Cortex of kidney (tissue), 1 donor: ENCODE measurements at places on chromosomes 11 and 22.

- no peak for DNase-seq
Measured at GRCh38 chr11:95698676-95699557, 90.7 kb downstream of the FAM76B start.

DNA sequence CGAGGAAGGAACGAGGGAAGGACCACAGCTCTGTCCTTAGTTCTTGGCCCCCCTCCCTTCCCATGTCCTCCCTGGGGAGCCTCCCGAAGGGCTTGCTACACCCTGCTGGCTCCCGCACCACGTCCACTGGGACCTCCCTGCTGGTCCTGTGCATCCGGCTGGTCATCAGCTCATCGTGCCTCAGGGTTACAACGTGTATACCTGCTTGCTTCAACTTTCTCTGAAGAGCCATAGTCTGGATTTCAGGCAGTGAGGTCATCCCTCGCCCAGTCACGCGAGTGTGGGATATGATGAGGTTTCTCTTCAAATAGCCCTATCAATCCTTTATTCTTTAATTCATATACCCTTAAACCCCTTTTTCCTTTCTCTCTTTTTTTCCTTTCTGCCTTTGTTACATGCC, 21.5 kb upstream of the CECR2 start:
- no peak for DNase-seq

GRCh38 chr11:3166268-3167142, 1.4 kb upstream of the OSBPL5 start:
- no peak for DNase-seq

DNA sequence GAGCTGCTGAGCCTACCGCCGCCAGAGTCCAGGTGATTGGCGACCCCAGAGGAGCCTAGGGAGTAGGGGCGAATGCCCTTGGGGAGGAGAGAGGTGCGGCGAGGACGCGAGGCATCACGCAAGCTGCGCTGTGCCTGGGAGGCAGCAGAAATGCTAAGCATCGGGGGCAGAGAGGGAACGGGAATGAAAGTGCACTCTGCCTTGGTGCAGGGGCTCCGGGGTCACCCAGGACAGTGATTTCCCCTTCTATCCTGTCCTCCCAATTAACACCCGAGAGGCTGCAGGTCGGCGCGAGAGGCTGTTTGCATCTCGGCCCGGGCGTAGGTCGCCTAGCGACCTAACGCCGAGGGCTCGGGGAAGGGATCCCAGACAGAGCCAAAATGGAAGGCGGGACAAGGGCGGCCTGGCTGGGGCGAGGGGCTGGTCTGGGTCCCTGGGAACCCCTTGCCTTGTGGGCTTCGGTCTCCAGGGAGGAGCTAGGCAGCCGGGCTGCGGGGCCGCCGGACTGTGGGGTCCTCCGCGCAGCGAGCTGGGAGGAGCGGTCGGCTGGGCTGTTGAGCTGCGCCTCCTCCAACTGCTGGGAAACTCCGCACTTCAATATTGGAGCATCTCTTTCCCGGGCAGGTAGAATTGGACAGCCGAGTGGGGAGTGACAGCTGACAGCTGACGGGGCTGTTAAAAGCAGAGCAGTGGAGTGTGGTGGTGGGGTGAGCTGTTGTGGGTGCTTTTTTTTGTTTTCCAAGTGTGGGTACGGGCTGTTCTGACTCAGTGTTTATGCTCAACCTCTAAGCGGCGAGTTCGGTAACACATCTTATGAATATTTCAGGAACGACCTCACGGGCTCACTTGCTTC, 657 bp downstream of the ELMOD1 start:
- DNase-seq: no peak

DNA sequence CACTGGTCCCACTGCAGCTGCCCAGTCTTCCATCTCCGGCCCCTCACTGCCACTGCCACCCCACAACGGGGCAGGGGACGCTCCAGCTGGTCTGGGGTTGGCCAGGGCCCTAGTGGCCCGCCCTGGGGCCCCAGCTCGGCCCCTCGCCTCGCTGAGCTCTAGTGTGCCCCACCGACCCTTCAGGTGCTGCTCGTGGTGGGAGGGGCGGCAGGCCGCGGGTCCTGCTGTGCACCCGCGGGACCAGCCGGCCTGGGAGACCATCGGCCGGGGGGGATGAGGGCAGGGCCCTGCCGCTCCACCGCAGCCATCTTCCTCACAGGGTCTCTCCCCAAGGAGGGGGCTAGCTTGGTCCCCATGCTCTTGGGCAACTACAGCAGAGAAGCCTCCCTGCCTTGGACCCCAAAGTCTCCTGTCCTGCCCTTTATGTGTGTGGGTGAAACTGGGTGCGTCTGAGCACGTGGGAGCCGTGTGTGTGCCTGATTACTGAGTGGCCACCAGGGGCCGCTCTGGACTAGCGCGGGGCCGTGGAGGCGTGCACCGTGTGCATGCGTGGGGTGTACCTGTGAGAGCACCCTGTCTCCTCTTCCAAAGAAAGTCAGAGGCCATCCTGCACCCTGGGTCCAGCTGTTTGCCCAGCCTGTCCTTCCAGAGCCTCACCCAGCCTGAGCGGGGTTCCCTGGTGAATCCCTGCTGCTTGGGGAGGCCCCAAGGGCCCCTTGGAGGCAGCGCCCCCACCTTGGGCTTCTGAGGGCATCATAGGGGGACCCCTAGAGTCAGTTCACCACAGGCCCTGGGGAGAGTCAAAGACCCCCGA, 6.0 kb upstream of the ACR start:
- no peak for DNase-seq

GRCh38 chr22:48940266-48941032, 887.2 kb downstream of the BRD1 start:
- DNase-seq: no peak

DNA sequence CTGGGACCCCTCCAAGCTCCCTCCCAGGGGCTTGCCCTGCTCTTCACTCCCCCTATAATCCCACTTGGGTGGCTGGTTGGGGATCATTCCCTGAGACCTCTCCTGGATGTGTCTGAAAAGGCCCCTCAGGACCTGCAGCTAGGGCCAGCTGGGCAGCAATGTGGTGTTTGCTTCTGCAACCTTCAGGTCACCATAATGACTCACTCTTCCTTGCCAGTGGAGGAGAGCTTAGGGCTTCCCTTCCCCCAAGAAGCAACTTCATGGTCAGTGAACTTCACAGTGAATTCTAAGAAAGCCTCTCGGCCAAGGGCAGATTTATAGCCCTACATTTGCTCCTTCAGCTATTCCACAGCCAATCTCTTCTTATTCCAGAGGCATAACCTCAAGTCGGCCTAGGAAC, 45.1 kb upstream of the TSPAN18 start:
- DNase-seq: no peak

DNA sequence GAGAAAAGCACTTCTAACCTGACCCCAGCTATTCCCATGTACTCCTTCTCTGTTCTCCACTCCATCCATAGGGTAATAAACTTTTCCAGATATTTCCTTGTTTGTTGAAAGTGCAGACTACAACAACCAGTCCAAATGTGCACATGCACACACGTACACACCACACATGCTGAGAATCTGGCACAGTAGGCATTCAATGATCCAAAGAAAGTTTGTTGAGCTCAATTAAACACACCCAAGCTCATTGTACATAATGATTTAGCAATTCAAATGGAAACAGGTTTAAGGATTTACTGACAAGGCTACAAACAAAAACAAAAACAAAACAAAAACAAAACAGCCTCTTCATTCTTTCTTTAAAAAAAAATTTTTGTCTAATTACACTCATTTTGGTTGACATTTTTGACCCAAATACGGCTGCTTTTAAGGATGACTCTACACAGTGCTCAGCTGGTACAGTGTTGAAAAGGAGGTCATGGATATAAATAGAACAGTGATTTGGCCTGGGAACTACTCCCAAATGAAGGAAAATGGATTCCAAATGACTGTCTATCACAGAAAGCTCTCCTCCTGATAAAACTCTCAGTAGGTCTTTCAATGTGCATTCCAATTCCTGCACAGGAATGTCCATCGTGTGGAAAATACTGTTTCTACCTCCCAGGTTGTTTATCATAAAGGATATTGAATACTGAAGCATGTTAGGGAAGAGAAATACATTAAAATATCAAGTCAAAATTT, 232.2 kb downstream of the GUCY1A2 start:
- no peak for DNase-seq

DNA sequence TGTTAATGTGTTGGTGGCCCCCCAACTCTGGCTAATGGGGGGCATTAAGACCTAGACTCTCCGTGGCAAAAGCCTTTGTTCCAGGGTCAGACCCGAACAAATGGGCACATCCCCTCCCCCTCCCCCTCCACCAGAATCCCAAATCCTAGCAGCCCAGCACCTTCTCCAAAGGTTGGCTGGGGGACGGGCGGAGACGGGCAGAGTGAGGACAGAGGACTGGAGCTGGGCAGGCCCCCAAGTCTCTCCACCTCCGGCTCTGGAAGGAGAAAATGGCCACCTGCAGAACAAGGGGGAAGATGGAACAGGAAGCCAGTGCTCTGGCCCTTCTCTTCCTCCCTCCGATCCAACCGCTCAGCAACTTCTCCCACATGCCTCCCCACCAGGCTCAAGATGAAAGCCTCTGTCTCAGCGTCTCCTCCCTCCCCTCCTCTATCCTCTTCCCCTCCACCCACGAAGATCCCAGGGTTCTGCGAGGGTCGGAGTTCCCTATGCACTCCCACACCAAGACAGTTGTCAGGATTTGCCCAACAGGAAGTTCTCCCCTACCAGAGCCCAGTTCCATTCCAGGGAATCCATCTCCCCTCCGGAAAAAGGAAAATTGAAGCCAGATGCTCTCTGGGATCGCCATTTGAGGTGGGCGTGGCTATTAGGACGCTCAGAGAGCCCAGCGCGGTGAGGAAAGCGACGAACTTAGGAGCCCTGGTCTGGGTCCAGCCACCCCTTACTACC, 20.1 kb downstream of the ADA2 start:
- DNase-seq: no peak

DNA sequence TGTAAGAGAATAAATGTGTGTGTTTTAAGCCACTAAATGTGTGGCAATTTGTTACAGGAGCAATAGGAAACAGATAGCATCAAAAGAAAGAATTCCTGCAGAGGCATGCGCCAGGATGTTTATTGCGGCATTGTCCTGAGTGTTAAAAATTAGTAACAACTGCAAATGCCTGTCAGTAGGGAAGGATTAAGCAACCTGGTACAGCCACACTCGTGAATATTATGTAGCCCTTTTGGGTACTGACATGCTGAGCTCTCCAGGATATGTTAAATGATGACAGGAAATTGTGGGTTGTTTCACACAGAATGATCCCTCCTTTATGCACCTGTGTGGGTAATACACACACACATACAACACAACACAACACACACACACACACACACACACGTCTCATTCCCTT, 69.7 kb upstream of the MYOD1 start:
- no peak for DNase-seq

DNA sequence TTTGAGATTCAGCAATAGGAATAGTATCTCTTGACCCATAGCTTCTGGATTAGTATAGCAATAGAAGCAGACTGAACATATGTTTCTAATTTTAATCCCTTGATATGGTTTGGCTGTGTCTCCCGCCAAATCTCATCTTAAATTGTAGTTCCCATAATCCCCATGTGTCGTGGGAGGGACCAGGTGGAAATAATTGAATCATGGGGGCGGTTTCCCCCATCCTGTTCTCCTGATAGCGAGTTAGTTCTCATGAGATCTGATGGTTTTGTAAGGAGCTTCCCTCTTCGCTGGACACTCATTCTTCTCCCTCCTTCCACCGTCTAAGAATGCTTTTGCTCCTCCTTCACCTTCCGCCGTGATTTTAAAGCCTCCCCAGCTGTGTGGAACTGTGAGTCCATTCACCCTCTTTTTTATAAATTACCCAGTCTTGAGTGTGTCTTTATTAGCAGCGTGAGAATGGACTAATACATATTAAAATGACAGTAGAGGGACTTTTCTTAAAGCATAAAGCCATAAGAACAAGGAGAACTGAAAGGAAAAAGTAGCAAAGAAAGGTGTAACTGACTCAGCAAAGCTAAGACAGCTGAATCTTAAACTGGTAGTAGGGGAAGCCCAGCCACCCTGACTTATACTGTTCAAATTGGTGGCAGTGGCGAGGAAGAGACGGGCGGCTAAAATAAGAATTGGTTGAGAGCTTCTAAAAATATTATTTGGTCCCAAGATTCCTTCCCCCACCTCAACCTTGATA, 20.3 kb upstream of the SLN start:
- no peak for DNase-seq

GRCh38 chr11:124873951-124874350, 8.7 kb downstream of the ROBO3 start:
- no peak for DNase-seq

DNA sequence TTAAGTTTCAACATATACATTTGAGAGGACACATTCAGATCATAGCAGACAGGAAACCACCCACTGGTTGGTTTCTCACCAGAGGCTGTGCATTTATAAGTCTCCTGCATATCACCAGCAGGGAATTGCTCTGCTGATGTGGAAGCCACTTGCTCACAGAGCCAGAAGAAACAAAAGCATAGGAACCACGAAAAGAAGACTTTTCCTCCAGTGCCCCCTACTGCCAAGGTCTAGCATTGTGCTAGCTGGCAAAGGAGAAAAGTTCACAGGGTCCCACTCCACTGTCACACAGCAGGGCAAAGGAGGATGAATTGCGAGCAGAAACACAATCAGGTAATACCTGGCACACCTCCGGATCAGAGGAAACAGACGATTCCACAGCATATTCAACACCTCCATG, 28.9 kb upstream of the ISX start:
- no peak for DNase-seq

- no peak for DNase-seq
Measured at GRCh38 chr11:126501641-126502040, 146.2 kb downstream of the ST3GAL4 start.

GRCh38 chr11:10351765-10352641, 47.1 kb downstream of the ADM start:
- DNase-seq: no peak

DNA sequence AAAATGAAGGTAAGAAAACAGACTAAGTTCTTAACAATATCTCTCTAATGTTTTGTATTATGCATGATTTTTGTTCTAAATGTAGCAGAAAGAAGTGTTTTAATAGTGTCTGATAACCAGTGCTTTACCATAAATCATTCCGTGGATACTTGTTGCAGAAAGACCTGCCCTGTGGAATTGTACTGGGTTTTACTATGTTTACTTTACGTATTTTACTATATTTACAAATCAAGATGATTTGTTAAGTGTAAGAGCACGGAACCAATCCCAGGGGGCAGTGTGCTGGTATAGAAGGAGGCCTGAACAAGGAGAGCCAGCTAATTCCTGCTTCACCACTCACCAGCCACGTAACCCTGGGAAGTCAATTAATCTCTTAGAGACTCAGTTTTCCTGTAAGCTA, 1.4 kb downstream of the HTR3B start:
- DNase-seq: no peak

- no peak for DNase-seq
Measured at GRCh38 chr11:69893631-69894030, 74.4 kb upstream of the FGF3 start.

- DNase-seq: no peak
Measured at GRCh38 chr11:107665018-107665417, 46.8 kb downstream of the SLN start.

GRCh38 chr22:31343235-31344191, 2.6 kb downstream of the PATZ1 start:
- no peak for DNase-seq

DNA sequence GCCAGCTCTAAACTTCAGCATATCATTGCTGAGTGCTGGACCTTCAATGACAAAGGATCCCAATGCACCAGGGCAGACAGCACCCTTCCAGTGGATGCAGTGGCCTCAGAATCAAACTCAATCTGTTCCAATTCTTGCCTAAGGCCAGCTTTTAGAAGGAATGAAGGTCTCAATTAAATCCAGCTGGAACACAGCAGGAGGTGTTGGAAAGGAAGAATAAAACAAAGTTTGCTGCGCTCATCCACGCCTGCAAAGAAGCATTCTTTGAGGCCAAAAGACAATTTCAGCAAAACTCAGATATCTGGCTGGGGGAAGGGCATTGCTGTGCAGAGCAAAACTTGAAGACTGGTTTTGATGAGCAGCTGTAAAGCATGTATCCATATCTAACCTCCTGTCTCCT, 120.7 kb downstream of the CCDC81 start:
- no peak for DNase-seq

GRCh38 chr11:90134478-90135003, at the start of gene NAALAD2:
TSS of gene NAALAD2 (plus strand) at chr11:90134663. CDS start at chr11:90134759, 96 bp downstream.
- DNase-seq: no peak
